CD4-positive, CD25-positive, alpha-beta regulatory T cell (primary cell): ENCODE measurements at places on chromosomes 11 and 22.

GRCh38 chr11:75523811-75524664 lies 1.7 kb downstream of the GDPD5 start:
- no peak for DNase-seq

DNA sequence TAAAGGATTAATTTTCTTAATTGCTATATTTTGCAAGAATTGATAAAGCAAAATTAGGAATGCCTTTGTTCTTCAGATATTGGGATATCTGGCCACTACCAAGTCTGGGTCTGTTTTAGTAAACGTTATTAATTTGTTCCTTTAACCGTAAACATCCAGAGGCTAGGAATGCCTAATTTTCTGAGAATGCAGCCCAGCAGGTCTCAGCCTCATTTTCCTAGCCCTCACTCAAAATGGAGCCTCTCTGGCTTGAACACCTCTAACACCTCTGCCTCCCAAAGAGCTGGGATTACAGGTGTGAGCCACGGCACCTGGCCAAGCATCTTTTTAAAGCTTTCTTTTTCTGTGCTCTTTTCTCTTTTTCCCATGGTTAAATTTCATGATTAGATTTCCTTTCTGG lies 18.4 kb downstream of the TMEM135 start:
- DNase-seq = no peak

DNA sequence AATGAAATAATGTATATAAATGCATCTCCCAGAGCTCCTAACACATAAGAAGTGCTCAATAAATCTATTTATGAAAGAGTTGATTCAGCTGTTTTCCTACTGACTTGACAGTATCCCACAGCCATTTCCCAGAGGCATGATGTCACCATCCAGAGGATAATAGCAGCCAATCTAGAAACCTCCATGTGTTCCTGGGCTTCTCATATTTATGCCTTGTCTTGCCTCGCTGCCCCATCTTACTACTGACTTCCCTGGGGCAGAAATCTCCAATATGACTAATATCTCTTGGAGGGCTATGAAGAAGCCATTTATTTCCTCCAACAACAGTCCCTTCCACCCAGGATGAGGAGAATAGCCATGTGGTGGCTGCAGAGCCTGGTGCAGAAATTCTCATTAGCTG lies 115.4 kb upstream of the NAV2 start:
- DNase-seq = no peak

DNA sequence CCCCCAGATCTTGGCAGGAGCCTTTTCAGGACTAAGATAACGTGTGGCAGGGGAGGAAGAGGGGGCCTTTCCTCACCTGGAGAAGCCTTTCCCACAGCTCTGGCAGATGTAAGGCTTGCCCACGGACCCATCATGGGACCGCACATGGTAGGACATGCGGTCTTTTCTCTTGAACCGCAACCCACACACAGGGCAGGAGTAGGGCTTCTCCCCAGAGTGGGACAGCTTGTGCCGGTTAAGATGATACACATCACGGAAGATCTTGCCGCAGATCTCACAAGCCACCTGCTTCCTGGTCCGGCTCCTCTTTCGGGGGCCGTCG lies 1.9 kb downstream of the PATZ1 start:
- peak; percentile 14 for DNase-seq

DNA sequence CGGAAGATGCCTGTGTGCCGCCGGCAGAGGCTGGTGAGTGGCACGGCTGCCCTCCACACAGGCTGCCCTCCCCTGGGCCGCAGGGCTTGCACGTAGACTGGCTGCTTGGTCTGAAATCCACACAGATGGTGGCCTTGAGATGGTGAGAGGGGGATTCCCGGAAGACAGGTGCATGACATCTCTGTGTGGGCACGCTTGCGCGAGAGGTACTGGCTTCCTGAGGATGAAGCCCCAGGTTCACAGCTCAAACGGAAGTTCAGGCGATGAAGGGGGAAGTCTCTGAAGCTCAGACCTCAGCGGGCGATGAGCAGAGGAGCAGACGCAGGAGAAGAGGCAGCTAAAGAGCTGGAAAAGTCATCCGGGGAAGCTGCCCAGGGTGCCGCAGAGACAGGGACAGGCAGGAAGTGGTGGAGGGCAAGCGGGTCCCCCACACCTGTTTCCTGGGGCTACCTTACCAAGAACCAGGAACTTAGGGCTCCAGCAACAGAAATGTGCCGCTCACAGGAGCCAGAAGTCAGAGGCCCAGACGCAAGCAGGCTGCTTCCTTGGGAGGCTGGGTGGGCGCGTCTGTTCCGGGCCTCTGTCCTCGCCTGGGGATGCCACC lies 7.2 kb downstream of the CRELD2 start:
- DNase-seq = peak; percentile 77

- DNase-seq = no peak
Observed at GRCh38 chr22:49847751-49848689, 5.6 kb upstream of the ZBED4 start.

- DNase-seq = no peak
Observed at GRCh38 chr22:49966774-49967705, 6.5 kb downstream of the PIM3 start.

DNA sequence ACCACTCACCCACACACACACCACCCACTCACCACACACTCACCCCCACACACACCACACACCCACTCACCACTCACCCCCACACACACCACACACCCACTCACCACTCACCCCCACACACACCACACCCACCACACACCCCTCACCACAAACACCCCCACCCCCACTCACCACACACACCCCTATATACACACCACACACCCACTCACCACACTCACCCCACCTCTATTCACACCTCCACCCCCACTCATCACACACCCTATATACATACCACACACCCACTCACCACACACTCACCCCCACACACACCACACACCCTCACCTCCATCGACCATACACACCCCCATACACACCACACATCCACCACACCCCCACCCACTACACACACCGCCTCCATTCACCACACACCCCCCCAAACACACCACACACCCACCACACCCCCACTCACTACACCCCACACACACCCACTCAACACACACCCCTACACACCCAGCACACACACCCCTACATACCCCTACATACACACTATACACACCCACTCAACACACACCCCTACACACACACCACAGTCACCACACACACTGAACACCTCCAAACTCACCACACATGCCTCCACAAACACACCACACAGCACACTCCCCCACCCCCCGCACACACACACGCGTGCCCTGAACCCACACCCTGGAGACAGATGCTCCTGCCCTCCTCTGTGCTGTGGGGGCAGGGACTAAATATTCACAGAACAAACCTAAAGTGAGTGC lies 19.0 kb upstream of the TTLL12 start:
- DNase-seq = no peak

- DNase-seq = no peak
Observed at GRCh38 chr11:121740902-121741301, 288.1 kb upstream of the SORL1-AS1 start.

GRCh38 chr11:66327171-66328030 lies 8.8 kb downstream of the RIN1 start:
- no peak for DNase-seq

GRCh38 chr22:46068593-46069491 lies 81.5 kb upstream of the PPARA start:
- DNase-seq = no peak

- no peak for DNase-seq
Observed at GRCh38 chr11:17415523-17416104, 27.2 kb upstream of the KCNJ11 start.

- DNase-seq = no peak
Observed at GRCh38 chr11:102295045-102295444, 22.2 kb upstream of the BIRC3 start.

- DNase-seq = peak; percentile 36
Observed at GRCh38 chr22:40531951-40532900, 104.3 kb downstream of the MRTFA start.
